Endodermal cell (in vitro differentiated cells): ENCODE measurements at places on chromosomes 16 and 17. TPM values are rescaled to one million over a fixed set of nuclear protein-coding genes. Genes with fewer than 3 reads are reported as not detected.

The KRTAP4-3 gene
- not detected in 3 replicates for total RNA-seq

The AFMID gene
- total RNA-seq: 45.8 and 46.5 TPM in 2 replicates

DNA sequence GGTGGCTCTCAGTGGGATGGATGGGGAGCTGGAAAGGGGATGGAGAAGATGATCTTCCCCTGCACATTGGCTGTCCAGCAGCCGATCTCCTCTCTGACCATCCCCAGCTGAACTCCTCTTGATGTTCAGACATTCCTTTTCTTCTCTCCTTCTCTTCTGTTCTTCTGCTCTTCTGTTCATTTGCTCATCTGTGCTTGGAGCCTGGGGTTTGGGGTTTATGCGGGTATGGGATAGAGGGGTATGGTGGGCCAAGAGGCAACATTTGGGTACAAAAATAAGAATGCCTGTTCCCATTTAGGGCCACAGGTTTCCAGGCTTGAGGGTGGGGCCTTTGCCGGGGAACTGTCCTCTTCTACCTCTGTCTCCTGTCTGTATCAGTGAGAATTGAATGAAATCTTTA is 205.4 kb upstream of the XYLT1 start:
- no peaks in the 10 kb centered on the region for H3K4me1 ChIP-seq
- H3K27ac ChIP-seq: no peak overlapping the region

DNA sequence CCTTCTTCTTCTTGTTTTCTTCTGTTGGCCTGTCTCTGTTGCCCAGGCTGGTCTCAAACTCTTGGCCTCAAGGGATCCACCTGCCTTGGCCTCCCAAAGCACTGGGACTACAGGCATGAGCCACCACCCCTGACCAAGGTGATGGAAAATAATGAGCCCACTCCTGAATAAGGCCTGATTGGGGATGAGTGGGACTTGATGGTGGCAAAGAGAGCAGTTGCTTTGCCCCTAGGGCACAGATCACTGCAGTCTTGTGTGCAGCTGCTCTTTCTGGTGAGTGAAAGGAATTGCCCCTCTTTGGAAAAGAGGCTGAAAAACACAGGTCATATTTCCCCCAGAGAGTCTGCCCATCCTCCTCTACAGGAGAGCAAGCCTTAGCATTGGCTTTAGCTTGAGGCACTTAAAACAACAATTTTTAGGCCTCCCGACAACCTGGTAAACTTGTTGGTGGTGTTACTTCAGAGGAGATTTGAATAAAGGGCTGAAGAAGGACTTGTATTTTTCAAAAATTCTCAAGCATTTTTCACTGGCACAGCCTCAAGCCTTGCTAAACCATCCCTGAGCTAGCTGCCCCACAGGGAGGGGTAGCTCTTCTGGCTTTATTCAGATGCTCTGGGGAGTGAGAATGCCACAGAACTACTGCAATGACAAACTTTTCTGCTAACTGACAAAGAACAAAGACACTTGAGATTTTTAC is 6.1 kb upstream of the PDP2 start:
- DNase-seq: no peak
- H3K27ac ChIP-seq: no peak overlapping the region
- H3K27me3 ChIP-seq: no peaks in the 10 kb centered on the region
- no peak overlapping the region for H3K4me3 ChIP-seq

GRCh38 chr16:84453061-84453752 is 51.3 kb downstream of the MEAK7 start:
- H3K27ac ChIP-seq: no peak overlapping the region
- peak; percentile 45 for DNase-seq
- H3K36me3 ChIP-seq: no peaks in the 10 kb centered on the region

GRCh38 chr17:78996781-78997201 is 12.8 kb downstream of the CANT1 start:
- no peak overlapping the region for H3K4me3 ChIP-seq
- H3K27ac ChIP-seq: no peak overlapping the region
- no peaks in the 10 kb centered on the region for H3K27me3 ChIP-seq
- H3K4me1 ChIP-seq: no peaks in the 10 kb centered on the region
